SK-MEL-5 (cell line): ENCODE measurements at places on chromosomes 7 and 10.

GRCh38 chr7:158651968-158652565 is 52.5 kb downstream of the NCAPG2 start:
- no peak for DNase-seq

DNA sequence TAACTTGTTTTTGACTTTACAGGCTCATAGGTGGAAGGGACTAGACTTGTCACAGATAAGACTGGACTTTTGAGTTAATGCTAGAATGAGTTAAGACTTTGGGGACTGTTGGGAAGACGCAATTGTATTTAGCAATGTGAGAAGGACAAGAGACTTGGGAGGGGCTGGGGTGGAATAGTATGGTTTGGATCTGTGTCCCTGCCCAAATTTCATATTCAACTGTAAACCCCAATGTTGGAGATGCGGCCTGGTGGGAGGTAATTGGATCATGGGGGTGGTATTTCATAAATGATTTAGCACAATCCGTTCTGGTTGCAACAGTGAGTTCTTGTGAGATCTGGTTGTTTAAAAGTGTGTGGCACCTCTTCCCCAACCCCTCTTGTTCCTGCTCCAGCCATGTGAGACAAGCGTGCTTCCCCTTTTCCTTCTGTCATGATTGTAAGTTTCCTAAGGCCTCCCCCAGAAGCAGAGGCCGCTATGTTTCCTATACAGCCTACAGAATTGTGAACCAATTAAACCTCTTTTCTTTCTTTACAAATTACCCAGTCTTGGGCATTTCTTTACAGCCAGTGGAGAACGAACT is 22.6 kb downstream of the RNF216 start:
- no peak for DNase-seq

DNA sequence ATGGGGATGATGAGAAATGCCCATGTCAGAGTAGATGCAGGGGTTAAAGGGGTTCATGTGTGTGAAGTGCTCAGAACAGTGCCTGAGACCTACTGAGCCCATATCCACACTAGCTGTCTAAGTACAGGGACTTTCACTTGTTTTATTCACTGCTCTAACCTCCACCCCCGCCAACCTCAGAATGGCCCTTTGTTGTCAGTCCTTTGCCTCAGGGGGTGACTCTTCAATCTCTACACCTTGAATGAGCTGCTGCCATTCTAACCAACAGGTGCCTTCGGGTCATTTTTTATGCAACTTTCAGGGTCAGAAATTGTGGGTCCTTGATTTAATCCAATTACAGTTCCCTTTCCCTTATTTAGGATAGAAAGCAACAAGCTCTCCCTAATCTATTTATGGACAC is 26.2 kb downstream of the VSTM4 start:
- DNase-seq = no peak

- no peak for DNase-seq
Measured at GRCh38 chr7:42628054-42628453, 283.8 kb downstream of the C7orf25 start.

DNA sequence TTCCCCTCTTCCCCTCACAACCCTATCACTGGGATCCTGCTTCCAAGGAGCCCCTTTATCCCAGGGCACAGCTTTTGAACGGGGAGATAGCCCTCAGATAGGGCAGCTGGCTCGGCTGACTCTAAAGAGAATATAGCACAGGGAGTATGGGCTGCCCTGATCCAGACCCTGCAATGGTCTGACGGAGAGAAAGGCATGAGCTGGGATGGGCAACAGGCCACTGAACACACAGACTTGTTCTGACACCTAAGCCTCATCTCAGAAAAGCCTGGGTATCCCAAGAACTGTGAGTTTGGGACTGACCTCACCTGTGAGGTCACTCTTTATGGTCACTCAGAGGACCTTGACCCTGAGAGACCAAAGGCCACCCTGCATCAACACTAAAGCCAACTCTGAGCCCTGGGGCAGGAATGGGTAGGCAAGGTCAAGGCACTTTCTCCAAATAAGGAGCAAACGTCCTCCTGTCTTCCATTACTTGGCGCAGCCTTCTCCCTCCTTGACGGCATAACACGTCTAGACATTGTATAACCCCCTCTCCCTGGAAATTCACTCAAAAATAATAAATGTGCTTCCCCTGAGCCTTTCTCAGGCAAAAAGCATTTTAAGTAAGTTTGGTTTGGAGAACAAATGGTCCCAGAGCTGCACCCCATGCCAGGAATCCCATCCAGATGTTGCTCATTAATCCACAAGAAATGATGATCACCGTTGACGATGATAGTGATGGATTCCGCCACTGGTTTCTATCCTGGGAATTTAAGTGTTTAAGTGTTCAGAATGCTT is 8.2 kb upstream of the LRRC18 start:
- DNase-seq = no peak

GRCh38 chr10:6565588-6565987 is 14.5 kb downstream of the PRKCQ start:
- no peak for DNase-seq
